ENCODE measurements at places on chromosomes 12 and 14.

DNA sequence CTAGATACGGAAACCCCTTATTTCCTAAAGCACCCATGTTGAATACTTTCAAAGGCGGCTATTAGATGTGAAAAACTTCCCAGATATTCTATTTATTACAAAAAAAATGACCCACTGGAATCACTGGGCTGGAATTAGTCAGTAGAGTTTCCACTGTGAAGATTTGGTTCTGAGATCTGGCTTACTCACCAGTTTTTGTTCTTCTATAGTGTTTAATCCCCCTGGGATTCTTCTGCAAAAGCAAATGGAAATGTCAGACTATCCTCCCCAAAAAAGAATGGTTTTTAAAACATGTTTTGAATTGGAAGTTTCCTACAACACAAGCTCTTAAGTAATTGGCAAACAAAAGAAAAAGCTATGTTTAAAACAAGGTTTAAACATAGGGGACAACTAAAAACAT is 166.4 kb downstream of the STXBP6 start:
- DNase-seq, result no peak

- DNase-seq, result no peak
Measured at GRCh38 chr14:98937712-98938505, 334.1 kb downstream of the BCL11B start.

GRCh38 chr14:24342889-24343288 is 3.1 kb upstream of the RIPK3 start:
- no peak for DNase-seq

DNA sequence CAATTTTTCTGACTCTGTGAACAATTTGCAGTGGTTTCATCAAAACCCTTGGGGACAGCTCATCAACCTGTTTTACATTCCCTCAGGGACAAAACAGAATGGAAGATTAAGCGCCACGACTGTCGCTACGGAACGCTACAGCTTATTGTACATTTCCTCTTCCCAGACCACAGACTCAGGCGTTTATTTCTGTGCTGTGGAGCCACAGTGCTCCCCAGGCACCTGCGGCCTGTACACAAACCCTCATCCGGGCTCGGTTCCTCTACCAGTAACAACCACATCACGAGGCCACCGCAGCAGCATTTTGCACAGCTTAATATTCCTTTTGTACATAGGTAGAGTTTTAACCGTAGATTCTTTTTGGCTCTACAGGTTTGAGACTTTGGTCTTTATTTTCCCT is 397.4 kb upstream of the OR4E1 start:
- no peak for DNase-seq

- no peak for DNase-seq
Measured at GRCh38 chr14:24895243-24895583, 154.7 kb downstream of the STXBP6 start.

DNA sequence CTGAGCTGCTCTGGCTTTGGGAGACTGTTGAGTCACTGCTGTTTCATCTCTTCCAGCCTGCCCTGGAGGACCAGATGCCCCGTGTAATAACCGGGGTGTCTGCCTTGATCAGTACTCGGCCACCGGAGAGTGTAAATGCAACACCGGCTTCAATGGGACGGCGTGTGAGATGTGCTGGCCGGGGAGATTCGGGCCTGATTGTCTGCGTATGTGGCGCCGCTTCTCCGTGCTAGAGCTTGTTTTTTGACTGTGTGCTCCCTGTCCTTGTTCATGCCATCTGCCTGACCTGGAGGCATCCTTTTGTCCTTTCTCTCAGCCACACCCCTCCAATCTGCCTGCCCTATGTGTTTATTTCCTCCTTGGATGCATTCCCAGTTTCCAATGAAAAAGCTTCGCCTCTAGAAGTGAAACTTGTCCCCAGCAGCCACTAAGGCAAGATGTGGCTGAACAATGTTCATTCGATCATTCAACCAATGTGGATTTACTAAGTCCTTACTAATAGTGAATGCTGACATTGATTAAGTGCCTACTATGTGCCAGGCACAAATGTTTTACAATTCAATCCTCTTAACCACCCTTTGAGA is 98.6 kb downstream of the NT5DC3 start:
- no peak for DNase-seq

- DNase-seq, result no peak
Measured at GRCh38 chr12:38544330-38545066, 227.9 kb downstream of the ALG10B start.

DNA sequence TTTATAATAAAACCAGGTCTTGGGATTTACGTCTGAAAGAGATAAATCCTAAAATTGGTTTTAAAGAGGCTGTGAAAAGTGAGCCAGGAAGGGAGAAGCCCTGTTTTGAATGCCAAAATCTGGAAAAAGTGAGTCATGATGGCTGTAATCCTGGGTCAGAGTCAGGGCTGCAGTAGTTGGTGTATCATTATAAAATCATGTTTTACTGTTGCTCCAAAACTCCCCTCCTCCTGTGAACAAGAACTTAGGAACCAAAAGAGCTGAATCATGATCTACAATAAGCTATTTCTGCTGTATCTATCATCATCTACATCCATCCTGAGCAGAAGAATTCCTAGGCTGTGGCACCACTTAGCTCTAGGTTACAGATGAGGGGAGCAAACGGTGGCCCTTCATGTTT is 79.3 kb downstream of the LMO3 start:
- no peak for DNase-seq

DNA sequence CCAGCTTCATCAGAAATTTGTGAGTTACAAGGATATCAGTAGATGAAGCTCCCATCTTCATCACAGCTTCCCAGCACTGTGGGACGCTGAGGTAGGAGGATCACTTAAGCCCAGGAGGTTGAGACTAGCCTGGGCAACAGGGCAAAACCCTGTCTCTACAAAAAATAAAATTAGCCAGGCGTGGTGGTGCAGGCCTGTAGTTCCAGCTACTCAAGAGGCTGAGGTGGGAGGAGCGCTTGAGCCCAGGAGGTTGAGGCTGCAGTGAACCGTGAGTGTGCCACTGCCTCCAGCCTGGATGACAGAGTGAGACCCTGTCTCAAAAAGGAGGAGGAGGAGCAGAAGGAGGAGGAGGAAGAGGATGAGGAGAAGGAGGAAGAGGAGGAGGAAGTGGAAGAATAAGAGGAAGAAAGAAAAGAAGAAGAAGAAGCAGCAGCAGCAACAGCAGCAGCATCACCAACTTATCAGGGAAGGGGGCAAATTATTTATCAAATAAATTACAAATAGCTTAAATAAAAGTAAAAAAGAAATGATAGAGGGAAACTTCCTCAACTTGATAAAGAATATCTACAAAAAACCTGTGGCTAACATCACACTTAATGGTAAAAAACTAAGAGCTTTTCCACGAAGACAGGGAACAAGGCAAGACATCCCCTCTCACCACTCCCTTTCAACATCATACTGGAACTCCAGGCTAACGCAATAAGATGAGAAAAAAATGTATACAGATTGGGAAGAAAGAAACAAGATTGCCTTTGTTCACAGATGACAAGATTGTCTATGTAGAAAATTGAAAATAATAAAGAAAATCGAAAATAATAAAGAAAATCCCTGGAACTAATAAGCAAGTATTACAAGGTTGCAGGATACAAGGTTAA is 69.6 kb downstream of the NINJ2 start:
- DNase-seq, result no peak

GRCh38 chr12:79451978-79452377 is 238.8 kb downstream of the PAWR start:
- DNase-seq, result no peak

DNA sequence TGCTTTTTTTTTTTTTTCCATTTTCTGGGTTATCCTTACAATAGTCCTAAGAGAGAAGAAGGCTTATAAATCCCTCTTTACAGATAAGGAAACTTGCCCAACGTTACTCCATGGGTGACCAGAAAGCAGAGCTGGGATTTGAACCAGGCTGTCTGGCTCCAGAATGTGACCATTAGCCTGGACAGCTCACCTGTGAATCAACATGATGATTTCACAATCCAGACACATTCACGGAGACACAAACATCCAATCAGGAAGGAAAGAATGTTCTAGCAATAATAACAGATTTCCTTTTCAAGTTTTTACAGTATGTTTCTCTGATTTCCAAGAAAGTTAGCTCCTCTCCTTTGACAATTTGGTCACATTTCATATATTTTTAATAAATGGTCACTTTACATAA is 118.3 kb downstream of the GALC start:
- DNase-seq, result no peak

- no peak for DNase-seq
Measured at GRCh38 chr14:33553706-33554278, 397.1 kb downstream of the EGLN3 start.

All from vagina (tissue), 2 donors.